Fibroblast of the aortic adventitia (primary cell): ENCODE measurements at places on chromosomes 5 and 9.

GRCh38 chr9:34957492-34958410, at the start of gene PHF24:
PHF24 (plus strand) TSS chr9:34958285; CDS start chr9:34971299, 13,014 bp downstream.
- DNase-seq, result no peak

DNA sequence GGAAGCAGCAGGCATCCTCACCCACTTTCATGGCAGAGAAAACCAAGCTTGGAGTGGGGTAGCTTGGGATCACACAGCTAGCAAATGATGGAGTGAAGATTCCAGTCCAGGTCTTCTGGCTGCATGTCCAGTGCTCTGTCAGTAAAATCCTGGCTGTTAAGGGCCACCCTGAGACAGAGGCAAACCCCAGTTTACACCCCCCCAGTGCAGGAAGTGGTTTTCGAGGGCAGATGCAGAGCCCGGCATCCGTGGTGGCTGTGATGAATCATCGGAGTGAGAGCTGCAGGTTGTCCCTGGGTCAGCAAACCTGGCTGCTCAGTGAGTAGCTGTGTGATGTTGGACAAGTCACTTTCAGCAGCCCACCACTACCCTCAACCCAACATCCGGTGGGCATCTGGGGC, 115.4 kb downstream of the RGS3 start:
- DNase-seq, result peak; percentile 81

DNA sequence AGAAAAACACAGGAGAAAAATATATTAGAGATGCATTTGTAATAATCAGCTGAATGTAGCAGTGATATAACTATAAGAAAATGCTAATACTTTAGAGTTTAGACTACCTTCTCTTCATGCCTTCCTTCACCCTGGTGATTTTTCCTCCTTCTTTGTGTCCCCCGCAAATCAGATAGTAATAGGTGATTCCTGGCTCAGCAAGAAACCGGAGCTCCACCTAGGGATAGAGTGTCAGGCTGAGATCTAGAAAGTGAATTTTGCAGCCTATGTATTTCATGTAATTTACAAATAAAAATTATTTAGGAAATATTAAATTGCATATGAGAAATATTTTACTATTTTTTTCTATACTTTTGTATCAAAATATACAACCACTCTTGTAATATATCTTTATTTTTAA, 109.8 kb upstream of the ST8SIA4 start:
- no peak for DNase-seq

GRCh38 chr5:120304663-120305062, 159.4 kb upstream of the PRR16 start:
- peak; percentile 76 for DNase-seq

- DNase-seq, result no peak
Measured at GRCh38 chr9:7580568-7580967, 219.0 kb downstream of the DMAC1 start.

- no peak for DNase-seq
Measured at GRCh38 chr9:75653750-75654149, 236.7 kb upstream of the PCSK5 start.

- no peak for DNase-seq
Measured at GRCh38 chr5:57362951-57363350, 119.7 kb downstream of the ACTBL2 start.

GRCh38 chr9:110579862-110580219, 300 bp upstream of the SVEP1 start:
- peak; percentile 95 for DNase-seq
